SK-N-SH (cell line): ENCODE measurements at places on chromosomes 16 and 17.

GRCh38 chr16:22789281-22789945 is 24.5 kb upstream of the HS3ST2 start:
- DNase-seq, result no peak

DNA sequence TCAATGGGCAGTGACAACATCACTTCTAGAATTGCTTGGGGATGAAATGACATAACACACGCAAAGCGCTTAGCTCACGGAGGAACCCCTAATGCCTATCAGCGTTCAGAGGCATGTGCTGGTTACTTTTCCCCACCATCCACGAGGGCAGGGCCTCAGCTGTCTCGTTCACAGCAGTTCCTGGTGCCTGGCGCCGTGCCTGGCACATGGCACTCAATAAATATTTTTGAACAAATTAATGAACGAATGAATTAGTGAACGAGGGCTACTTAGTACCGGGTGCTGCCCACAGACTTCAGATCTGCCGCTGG is 14.1 kb upstream of the CIBAR2 start:
- no peak for DNase-seq

- DNase-seq, result no peak
Observed at GRCh38 chr16:15754821-15755534, 101.8 kb downstream of the MYH11 start.

GRCh38 chr17:14205992-14206461 is 30.6 kb downstream of the CDRT15 start:
- no peak for DNase-seq
